ENCODE measurements at places on chromosomes 6 and 20.

DNA sequence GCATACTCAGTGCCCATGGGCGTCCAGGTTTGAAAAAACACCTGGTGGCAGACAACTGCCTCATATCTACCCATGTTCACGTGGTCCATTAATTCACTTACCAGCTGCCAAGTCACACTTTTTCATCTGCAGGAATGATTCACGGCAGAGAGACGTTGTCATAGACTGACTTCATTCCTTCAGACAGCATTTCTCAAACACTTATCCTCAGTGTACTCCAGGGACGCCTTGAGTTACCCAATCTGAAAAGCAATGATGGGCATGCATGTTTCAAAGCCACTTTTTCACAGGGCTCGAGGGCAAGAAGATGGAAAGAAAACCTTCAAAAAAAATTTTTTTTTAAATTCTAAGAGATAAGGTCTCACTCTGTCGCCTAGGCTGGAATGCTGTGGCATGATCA lies 6.0 kb downstream of the MMP24OS start:
- peak; percentile 51 for DNase-seq

DNA sequence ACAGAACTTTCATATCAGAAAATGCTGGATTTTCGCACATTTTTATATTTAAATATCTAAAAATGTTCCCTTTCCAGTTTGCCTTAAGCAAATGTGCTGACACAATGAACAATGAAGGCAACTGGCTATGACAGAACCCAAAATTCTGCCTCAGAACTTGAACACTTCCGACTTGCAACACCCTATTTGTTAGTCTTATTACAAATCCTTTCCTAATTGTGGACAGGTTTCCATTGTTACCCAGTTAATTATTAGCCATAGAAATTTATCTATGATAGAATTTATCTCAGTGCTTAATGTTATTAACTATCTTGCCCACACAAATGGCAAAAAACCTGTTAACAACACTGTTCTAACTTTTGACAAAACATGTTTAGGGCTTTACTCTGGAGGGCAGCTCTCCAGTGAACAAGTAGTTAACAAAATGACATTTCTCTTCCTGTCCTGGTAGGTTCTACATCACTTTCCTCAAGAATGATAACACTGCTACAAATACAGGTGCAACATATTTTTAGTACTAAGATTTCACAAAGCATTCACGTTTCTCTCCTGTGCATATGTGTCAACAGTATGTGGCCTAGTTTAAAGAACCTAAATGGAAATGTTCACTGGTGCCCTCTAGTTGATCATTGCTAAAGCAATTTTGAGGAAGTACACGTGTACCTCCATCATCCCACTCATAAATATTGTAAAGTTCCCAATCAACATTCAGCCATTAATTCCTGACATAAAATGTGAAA lies 58.4 kb downstream of the HIVEP2 start:
- DNase-seq, result peak; percentile 66

DNA sequence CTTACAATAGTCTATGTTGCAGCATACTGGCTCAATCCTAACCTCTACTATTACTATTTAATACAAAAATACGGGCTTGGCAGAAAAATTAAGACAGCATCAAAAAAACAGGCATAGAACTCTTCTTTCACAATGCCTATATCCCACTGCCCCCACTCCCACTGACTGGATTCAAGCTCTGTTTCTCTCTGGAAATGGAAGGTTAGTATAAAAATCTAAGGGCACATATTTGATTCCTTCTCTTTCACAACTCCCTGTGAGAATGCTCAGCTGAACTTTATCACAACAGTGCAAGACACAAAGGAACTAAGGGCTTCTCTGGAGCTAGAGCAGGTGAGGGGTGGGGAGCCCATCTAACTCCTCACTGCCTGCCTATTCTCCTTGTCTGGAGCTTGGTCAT lies 258.4 kb upstream of the FAM83B start:
- no peak for DNase-seq

DNA sequence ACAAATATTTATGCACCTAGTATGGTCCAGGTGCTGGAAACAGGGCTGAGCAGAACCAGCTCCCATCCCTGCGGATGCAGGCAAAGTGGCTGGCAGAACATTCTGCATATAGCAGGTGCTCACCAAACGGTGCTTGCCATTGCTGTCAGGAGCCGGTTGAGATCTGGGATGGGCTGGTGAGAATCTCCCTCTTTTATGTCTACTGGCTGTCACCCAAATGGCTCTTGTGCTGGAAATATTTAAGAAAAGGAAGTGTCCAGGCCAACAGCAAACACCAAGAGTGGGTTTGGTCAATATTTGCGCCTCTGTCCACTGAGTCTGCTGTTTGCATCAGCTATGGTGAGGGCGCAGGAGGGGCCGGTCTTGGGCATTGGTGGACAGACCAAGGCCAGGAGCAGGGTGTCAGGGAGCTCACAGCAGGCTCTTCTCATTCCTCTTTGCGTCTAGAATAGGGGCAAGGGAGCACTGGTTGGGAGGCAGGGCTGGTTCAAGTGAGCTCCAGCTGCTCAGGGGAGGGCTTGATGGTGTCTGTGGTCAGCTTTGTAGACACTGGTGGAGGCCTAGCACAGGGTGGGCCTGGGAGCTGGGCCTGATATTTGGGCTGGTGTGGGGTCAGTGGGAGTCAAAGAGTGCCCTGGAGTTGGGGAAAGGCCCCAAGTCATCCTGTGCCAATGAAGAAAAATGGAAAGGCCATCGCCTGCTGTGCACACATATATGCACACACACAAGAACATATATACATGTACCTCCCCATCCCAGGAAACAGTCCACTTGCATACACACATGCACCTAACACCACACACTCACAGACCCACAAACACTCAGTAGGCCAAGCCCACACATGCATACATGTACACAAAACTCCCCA lies 1.4 kb upstream of the BPIFB2 start:
- no peak for DNase-seq

- peak; percentile 63 for DNase-seq
Measured at GRCh38 chr6:140858381-140858971, 1274.2 kb upstream of the GJE1 start.

GRCh38 chr20:57262784-57263609 lies 3.4 kb downstream of the BMP7 start:
- no peak for DNase-seq

DNA sequence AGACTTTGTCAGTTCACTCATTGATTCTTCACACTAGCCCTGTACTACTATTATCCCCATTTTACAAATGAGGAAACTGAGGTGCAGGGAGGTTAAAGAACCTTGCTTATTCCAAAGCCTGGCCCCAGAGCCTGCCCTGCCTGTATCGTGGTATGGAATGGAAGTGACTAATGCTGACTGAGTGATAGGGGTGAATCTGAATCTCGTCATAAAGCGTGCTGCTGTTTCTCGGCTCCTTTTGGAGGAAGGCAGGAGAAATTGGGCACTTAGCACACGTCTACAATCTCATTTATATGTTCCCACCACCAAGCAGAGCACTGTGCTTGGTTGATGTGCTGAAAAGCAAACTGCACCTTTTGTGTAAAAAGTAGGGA lies 17.1 kb downstream of the GFRA4 start:
- no peak for DNase-seq

GRCh38 chr6:136685540-136686108 lies 106.7 kb downstream of the MAP3K5 start:
- no peak for DNase-seq

- no peak for DNase-seq
Measured at GRCh38 chr6:37357288-37357687, 3.5 kb downstream of the RNF8 start.

All from fibroblast of skin of right biceps (primary cell).